Astrocyte of the spinal cord (primary cell): ENCODE measurements at places on chromosomes 2 and 18.

- DNase-seq = peak; percentile 70
Measured at GRCh38 chr18:9824474-9824832, 61.3 kb upstream of the TXNDC2 start.

DNA sequence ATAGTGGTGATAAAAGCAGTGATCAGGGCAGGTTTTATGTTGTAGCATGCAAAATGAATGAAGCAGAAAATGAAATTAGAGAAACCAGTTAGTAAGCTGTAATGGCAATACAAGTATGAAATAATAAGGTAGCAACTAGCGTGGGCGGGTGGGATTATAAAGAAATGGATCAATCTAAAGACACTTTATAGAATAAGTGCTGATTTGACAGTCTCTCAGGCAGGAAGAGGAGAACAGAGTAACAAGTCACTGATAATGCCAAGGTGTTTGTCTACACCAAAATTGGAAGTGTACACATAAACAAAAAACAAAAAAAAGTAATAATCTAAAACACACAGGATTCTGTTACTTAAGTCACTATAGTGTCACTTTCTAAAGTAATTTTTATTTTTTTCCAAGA lies 51.0 kb upstream of the PCBP1 start:
- DNase-seq = no peak

GRCh38 chr2:102051692-102052277 lies 60.0 kb downstream of the IL1R2 start:
- DNase-seq = peak; percentile 43

DNA sequence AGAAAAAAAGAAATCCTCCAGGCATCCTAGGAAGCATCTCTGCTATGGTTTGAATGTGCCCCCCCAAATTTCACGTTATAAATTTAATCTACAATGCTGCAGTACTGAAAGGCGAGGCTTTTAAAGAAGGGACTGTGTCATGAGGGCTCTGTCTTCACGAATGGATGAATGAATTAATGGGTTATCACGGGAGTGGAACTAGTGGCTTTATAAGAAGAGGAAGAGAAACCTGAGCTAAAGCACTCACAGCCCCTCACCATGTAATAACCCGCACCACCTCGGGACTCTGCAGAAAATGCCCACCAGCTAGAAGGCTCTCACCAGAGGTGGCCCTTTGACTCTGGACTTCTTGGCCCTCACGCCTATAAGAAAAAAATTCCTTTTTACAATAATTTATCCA lies 27.6 kb downstream of the RNU4ATAC start:
- no peak for DNase-seq

GRCh38 chr2:238989484-238989883 lies 141.6 kb downstream of the TWIST2 start:
- no peak for DNase-seq

DNA sequence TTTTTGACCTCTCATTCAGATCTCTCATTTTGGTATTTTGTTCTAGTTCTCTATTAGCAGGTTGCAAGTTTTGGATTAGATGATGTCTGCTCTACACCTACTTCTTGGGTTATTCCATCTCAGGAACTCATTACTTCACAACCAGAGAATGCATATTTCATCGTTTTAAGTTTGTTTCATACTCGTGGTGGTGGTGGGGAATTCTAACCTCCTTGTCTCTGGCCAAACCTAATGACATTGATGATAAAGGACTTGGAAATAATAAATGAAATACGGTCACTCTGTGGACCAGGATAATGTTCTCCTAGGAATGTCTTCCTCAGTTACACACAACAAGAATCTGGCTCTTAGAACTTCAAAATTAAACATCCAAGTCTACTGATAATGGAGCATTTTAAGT lies 115.2 kb downstream of the CDC42EP3 start:
- DNase-seq = no peak

DNA sequence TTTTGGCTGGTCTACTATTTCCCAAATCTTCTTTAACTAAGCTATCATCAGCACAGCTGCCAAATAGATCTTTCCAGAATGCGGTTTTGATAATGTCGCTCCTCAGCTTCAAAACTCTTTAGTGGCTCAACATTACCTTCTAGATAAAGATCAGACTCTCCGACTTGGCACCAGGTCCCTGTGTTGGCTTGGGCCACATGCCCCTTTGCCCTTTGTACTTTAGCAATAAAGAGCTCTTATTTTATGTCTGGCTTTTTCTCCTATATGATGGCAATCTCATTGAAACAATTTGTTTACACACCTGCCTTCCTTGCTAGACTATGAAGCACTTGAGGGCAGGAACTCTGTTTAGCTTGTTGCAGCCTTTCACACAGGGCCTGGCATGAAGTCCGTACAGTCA lies 128.9 kb upstream of the GATA6 start:
- no peak for DNase-seq

- DNase-seq = no peak
Measured at GRCh38 chr18:58195278-58195765, 151.3 kb downstream of the NEDD4L start.

DNA sequence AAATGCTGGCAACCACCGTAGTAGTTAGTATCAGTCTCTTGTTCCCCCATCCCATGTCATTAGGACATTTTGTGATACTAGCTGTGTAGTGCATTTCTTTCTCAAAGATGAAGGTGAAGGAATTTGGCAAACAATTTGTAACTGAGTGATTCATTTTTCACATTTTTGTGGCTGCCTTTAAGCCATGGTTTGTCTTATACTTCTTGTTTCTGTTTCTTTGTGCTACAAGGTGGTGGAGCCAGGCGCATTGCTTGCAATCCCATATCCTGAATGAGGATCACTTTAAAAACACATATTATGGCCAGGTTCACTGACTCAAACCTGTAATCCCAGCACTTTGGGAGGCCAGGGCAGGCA lies 40.6 kb downstream of the GPD2 start:
- peak; percentile 81 for DNase-seq

- DNase-seq = no peak
Measured at GRCh38 chr2:179265082-179265510, 464 bp upstream of the SESTD1 start.

GRCh38 chr2:206657087-206657486 lies 14.8 kb downstream of the FAM237A start:
- no peak for DNase-seq

DNA sequence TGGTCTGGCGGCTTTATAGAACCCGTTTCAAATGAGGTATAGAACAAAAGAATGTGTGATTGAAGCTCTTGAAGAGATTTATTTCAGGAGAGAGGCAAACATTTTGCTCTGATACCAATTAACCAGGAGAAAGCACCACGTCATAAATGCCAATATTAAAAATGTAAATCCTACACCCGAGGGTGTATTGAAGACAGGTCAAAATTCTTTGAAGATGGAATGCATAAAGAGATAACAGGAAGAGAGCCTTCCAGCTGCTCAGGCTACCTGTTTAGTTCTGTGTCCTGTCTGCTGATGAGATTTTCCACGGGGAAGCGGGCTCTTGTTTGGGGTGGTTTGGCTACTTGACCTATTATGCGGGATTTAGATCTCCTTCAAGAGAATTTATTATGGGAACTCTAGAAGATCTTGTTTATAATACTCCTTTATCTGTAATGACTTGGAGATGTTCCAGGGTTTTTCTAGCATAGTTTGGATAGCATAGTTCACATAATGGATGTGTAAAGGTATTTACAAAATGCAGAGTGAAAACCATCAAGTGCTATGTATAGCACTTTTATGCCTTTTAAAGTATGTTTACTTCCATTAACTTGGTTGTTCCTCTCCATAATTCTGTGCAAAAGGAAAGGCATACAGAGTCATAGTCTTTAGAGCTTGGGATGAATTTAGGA lies 204.5 kb upstream of the SPRED2 start:
- DNase-seq = no peak

DNA sequence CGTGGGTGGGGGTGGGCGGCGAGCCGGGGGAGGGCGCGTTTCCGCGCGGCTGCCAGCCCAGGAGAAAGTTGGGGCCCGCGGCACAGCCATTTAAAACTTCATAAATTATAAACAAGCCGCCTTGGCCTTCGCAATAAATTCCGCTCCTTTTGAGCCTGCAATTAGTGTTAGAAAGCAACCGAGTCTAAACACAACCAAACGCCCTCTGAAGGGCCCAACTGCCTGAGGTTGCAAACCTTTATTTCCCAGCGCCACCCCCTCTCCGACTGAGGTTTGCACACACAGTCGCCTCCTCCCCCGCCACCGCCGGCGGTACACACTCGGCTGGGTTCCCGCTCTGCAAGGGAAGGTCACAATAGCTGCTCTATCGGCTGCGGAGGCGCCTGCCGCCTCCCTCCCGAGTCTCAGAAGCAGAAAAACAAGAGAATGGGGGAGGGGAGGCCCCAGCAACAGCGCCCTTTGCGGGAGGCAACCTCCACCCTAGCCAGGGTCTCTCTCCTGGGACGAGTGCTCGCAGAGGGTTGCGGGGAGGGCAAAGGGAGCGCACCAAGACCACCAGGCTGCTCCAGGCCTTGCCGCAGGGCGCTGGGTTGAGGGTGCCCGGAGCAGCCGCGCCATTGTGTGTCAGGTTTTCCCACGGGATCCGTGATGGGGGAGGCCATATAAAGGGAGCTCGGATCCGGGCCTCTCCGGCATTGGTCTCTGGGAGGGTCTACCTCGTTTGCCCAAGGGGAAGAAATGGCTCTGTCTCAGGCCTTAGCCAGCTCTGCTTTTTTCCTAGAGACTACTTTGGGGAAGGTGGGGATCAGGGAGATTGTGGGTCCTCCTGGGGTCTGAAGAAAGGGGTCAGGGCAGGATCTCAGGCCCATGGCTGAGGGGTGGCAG lies 13.4 kb upstream of the HOXD1 start:
- no peak for DNase-seq

DNA sequence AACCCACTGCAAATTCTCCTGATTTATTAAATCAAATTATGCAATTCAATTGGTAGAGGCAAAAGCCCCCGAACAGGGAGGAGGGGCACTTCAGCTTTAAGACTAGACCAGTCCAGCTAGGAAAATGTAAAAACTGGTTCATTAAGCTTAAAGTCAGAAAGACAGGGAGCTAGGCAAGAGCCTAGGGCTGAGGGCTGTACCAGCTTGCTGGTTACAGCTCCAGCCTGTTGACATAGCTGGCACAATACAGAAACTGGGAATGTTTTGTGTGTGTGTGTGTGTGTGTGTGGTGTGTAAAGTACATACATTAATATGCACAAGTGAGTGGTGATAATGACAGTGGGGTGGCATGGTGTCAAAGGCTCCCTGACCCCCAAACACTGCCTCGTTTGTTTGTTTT lies 307.0 kb upstream of the CELF4 start:
- no peak for DNase-seq

- no peak for DNase-seq
Measured at GRCh38 chr2:106311041-106311370, 116.9 kb upstream of the UXS1 start.

DNA sequence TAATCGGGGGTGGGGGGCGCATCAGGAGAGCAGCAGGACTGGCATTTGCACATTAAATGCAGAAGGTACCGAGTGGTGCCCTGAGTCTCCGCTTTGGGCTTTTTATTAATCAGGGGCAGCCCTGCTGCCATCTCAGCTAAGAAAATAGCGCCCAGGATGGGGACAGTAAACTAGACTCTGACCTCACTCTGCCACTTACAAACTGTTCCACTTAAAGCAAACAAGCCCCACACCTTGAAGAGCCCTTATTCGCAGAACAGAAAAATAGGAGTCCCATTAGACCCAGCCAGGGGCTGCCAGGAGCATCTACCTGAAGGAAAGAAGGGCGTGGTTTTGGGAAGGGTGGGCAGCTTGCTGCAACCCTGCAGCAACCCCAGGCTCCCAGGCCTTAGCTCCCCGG lies 165.3 kb downstream of the TNS1 start:
- no peak for DNase-seq

DNA sequence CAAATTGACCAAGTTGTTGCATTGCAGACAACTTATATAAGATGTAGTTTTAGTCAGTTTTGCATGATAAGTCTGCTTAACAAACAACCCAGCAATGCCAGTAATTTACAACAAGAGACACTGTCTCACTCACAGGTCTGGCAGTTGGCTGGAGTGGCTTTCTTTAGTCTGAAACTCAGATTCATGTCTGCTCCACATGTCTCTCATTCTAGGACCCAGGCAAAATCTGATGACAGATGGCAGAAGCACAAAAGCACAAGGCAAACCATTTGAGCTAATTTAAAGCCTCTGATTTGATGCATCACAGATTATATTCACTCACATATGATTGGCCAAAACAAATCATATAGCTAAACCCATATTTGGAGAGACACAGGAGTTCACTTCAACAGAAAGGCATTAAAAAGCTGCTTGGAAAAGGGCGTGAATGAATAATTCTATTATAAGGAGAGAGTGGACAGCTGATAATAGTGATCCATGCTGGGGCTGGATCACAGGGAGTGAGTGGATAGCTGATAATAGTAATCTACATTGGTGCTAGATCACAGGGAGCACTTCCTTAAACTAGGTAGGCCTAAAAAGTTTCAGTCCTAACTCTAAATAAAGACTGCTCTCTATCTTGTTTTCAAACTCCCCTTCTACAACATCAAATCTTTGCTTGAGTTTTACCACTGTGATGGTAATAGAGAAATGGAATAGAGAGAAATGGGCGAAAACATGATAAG lies 593.2 kb upstream of the ZNF804A start:
- DNase-seq = no peak

- no peak for DNase-seq
Measured at GRCh38 chr2:235638541-235639427, 144.9 kb downstream of the AGAP1 start.

DNA sequence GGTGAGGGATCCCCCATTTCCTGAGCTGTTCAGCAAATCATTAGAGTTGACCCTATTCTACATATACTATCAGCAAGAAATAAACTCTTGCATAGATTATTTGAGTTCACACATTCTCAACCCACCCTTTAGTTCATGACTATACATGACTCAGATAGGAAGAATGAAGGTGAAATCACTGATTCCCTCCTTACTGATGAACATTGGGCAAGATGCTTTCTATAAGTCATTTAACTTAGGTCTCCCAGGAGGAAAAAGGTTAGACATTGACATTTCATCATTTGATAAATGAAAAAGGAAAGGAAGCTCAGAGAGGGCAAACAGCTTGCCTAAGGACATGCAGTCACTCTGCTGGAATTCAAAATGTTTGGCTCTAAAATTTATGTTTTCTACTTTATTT lies 408.0 kb downstream of the TMEM182 start:
- no peak for DNase-seq

- DNase-seq = no peak
Measured at GRCh38 chr18:54616220-54616848, 25.3 kb downstream of the DYNAP start.
